ENCODE measurements at places on chromosomes 13 and 19.

- no peak for DNase-seq
These were observed 76.0 kb upstream of the GPR12 start for GRCh38 chr13:26836626-26837025.

DNA sequence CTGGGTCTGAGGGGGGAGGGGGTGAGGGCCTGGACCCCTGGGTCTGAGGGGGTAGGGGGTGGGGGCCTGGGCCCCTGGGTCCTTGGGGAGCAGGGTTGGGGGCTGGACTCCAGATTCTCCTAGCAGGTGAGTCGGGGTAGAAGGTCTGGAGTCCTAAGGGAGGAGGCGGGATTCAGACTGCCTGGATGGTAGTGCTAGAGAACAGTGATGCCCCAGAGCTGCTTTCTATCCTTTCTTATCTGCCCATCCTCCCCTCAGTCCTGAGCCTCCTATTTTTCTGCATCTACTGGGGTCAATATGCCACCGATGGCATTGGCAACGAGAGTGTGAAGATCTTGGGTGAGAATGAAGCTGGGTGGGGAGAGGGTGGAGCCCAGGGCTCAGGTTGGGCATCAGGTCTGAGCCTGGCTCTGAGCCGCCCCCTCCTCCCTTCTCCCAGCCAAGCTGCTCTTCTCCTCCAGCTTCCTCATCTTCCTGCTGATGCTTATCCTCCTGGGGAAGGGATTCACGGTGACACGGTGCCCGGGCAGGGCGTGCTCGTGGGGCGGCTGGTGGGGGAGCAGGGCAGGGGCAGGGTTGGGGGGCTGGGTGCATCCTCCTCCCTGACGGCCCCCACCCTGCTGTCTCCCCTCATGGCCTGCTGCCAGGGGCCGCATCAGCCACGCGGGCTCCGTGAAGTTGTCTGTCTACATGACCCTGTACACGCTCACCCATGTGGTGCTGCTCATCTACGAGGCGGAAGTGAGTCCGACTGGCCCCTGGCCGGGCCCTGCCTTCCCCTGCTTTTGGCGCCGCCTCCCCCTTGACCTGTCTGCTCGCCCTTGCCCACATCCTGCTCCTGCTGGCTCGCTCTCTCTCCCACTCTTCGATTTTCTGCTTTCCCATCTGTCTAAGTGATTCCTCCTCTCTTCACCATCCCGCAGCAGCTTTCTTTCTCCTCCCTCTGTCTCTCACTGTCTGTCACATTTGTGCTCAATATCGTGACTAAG, 3.4 kb downstream of the TMEM145 start:
- peak; percentile 68 for DNase-seq

GRCh38 chr19:47113850-47114651, 475 bp upstream of the ZC3H4 start:
- DNase-seq, result no peak

DNA sequence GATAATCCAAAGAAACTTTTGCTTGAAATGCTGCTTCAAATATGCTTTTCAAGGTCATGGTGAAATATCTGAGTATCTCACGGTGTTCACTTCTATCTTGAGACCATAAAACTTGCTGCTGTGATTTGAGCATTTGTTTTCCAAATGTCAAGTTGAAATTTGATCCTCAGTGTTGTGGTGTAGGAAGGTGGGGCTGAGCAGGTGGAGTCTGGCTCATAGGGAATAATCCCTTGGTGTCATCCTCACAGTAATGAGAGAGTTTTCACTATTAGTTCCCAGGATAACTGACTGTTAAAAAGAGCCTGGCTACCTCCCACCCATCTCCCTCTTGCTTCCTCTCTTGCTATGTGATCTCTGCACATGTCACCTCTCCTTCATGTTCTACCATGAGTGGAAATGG, 858.0 kb upstream of the SLITRK5 start:
- no peak for DNase-seq

GRCh38 chr13:65937251-65937650, 1292.9 kb downstream of the PCDH9 start:
- no peak for DNase-seq

- DNase-seq, result no peak
These were observed 528.4 kb downstream of the DCT start for GRCh38 chr13:93951108-93951507.

DNA sequence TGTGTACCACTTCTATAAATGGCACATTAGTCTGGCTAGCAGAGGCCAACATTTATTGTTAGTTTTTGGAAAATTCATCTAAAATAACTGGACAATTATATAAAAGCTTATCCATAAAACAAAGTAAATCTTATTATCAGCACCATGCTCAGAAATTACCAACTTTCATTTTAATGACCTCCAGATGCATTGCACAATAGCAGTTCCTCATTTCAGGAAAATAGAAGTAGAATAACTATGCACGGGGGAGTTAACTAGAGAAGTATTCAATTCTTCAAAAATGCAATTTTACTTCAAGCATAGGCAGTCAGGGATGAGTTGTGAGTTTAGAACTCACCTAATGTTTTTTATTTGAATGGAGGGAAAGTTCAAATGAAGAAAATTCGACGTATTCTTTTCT, 1023.5 kb downstream of the PCDH17 start:
- DNase-seq, result no peak

DNA sequence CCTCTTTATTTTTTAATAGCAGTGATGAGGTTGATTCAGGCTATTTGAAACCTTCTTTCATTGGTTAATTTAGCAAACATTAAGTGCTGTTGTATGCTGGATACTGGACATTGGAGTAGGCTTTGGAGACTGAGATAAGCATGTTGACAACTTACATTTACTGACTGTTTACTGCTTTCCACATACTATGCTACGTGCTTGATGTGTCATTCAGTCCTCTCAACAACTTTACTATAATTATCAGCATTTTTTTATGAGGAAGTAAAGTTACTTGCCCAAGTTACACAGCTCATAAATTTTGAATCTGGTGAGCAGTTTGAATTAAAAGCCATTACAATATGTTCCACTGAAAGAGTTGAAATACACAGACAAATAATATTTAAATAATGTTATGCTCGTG, 83.8 kb downstream of the GJA3 start:
- DNase-seq, result no peak

GRCh38 chr13:71867131-71867814, at the start of gene DACH1:
Gene DACH1, minus strand, starts transcription at chr13:71867204.
- peak; percentile 76 for DNase-seq

DNA sequence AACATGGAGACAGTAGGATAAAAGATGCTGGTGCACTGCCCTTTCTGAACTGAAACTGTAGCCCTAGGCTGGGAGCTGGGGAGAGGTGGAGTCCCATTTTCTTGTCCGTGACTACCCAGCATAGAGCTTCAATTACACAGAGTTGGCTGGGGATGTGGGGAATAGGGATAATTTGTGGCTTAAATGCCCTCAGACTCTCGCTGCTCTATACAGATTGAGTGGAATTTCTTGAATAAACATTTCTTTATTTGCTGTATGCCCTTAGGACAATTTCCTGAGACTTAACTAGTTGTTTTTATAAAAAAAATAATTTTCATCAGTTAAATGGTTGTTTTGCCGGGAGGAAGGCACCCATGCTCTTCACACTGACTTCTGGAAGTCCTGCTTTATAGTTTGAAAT, 7.2 kb downstream of the IGFL2 start:
- no peak for DNase-seq

DNA sequence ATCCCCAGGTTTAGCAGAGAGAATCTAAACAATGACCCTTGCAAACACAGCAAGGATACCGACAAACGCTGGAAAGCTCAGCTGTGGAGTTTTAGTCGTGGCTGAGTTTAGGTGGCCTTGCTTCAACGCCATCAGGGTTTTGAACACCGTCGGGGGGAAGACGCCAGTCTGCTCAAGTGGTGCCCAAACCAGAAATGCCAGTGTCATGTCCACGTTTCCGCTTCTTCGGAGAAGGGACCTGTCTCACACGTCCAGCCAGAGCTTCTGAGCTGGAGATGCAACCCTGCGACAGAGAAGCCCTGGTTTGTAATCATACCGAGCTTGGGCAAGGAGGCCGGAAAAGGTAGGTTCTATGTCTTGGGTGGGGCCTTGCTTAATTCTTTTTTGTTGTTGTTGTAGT, 42.6 kb upstream of the ATP11A start:
- DNase-seq, result no peak

DNA sequence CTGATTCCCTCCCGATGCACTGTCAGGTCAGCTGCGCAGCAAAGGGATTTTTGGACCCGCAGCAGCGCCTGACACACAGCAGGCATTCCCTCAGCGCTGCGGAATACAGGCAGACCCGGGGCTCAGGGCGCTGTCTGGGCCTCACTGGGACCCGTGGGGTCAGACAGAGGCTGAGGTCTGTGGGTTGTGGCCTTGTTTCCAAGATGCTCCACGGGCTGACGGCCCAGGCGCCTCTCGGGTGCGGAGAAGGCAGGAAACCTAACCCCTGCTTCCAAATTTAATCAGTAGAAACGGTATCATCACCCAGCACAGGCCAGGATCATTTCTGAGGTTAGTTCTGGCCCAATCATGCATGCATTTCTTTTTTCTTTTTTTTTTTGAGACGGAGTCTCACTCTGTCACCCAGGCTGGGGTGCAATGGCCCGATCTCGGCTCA, 686 bp upstream of the RNF126 start:
- DNase-seq, result no peak

GRCh38 chr19:7545904-7546303, 10.4 kb downstream of the PNPLA6 start:
- peak; percentile 72 for DNase-seq

DNA sequence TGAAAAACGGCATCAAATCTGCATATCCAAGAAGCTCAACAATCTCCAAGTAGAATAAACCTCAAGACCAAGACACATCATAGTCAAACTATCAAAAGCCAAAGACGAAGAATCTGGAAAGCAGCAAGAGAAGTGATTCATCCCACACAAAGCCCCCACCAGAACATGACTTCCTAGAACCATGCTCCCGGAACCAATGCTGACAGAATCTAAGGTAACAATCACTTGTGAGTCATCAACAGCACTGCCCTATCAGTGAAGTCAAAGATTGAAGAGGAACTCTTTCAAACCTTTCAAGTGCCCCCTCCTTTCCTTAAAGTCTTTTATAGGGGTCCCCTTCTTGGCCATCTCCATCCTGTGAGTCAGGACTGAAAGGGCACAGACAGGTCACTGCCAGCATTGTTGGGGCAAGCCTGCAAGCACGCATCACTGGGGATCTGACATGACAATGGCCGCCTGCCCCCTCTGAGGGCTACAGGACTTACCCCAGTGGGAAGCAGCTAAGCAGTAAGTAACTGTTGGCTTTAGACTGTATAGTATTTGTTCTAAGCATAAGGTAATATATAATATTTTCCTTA, at the start of gene CCDC70:
CCDC70 (plus strand) TSS at position 247 of the 578 bp plus-strand sequence. CDS start 3,443 bp downstream, outside the sequence.
- no peak for DNase-seq

GRCh38 chr13:101707659-101708058, 255.2 kb downstream of the ITGBL1 start:
- no peak for DNase-seq

GRCh38 chr19:33203529-33203928, 9.4 kb downstream of the LRP3 start:
- no peak for DNase-seq

DNA sequence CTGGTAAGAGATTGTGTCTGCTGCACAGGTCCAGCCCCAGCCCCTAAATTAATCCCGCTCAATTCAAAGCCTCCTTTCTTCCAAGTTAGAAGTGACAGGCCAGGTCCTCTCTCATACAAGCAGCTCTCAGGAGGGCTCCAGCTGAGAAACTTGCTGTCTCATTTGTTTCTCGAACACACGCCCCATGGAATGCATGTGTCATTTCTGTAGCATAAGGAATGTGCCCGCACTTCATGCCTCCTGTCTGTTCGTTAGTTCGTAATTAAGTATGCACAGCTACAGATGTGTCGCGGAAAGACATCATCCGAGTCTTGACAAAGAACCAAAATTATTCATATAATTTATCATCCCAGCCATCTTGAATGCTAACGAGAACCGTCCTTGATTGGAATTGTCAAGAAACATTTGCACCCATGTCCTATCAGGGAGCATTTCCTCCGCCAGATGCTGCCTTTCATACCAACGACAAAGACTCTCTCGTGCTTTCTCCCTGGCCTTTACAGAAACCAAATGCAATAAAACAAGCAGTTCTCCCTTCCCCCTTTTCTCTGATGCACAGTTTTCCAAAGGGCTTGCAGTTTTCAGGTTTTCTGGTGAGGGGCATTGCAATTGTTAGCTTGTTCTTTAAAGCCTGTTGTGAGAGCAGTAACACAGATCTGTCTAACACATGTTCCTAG, 133.5 kb downstream of the UQCRFS1 start:
- no peak for DNase-seq

DNA sequence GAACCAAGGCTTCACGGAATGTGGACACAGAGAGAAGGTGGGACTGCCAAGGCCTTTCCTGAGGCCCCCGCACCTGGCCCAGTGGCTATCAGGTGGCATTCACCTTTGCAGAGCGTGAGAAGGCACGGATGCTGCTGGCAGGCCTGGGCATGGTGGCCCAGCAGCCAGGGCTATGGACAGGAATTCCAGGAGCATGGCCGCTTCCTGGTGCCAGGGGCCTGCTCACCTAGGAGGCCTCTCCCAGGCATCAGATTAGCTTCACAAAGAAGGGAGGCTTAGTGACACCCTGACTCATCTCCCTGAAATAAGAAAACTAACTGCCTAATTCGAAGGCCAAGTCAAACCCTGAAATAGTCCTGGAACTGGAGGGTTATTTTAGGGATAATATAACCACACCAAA, 155.8 kb downstream of the TEX29 start:
- no peak for DNase-seq

DNA sequence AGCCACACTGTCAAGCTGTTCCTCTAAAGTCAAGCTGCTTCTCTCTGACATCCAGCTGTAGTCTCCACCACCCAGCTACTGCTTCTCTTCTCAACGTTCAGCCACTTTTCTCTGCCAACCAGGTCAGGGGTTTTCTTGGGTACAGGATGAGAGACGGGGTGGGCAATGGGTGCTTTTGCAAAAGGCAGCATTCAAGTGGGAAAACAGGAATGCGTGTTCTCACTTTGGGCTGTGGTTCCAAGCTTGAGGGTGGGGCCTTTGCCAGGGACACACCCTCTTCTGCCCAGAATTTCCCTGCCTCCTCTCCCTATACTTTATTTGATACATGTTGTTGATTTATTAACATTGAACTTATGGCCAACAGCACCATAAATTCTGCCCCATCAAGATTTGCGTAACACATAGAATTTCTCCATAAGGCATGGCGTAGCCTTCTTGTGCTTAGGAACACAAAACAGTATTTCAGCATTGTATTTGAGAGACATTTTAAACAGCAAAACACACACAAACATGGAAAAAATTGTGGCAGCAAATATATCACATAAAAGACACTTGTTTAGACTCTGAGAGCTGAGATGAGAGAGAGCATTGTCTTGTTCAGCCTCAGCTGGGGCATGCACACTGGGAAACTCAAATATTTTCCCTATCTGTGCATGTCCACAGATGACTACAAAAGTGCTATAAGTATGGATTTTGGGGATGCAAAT, 392.8 kb downstream of the SLITRK6 start:
- no peak for DNase-seq

DNA sequence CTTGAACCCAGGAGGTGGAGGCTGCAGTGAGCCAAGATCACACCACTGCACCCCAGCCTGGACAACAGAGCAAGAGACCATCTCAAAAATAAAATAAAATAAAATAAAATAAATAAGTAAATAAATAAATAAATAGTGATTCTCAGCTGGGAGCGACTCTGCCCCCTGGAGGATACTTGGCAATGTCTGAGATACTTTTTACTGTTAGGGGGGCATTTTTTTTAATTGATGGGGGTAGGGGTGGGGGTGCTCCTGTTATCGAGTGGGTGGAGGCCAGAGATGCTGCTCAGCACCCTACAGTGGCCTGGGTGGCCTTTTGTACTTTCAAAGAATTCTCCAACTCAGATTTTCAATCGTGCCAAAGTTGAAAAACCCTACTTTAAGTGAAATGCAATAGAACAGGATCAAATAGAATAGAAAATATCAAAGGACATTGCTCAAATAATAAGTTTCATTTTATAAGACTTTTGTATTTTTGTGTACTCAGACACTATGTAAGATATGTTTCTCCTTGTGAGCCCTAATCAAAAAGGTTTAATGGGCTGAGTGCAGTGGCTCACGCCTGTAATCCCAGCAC, 7.1 kb upstream of the CLPP start:
- DNase-seq, result no peak
